ENCODE measurements at places on chromosomes 7 and 10.
A peak's percentile ranks its signal among the peaks of the same experiment; 100 is the strongest.

GRCh38 chr10:99435986-99436638 lies 5.7 kb upstream of the GOT1 start:
- peak; percentile 53 for DNase-seq

GRCh38 chr7:68176974-68177373 lies 1180.3 kb downstream of the TYW1 start:
- peak; percentile 46 for DNase-seq

DNA sequence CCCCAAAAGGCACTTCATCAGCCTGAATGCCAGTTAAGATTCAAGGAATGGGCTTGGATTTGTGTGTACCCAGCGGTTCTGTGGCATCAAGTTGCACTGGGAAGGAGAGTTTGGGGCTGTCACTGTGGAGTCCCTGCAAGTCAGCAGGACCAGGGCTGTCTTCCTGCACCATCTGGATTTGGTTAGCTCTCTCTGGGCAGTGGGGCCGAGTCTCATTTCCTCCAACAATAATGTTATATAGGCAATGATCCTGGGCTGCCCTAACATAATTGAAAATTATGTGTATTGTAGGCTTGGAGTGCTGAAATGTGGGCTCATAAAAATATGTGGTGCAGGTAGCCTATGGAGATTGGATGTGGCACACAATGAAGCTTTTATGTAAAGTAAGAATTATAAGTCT lies 87.2 kb downstream of the TCF7L2 start:
- no peak for DNase-seq

DNA sequence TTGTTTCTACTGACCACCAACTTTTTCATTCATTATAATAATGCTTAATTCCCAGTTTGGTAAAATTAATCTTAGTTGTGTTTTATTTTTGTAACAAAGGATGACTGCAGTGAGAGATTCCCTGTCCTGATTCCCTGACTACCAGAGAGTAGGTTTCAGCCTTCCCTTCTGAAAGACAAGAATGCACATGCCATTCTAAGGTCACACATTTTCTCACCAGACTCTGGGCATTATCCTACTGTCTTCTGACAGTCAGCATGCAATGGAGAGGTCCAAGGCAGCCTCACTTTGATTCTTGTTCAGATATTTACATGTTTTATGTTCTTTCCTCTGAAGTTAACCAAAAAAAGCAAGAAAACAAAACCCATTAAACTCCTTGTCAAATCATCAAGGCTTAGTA lies 372.7 kb upstream of the CDC14C start:
- no peak for DNase-seq

DNA sequence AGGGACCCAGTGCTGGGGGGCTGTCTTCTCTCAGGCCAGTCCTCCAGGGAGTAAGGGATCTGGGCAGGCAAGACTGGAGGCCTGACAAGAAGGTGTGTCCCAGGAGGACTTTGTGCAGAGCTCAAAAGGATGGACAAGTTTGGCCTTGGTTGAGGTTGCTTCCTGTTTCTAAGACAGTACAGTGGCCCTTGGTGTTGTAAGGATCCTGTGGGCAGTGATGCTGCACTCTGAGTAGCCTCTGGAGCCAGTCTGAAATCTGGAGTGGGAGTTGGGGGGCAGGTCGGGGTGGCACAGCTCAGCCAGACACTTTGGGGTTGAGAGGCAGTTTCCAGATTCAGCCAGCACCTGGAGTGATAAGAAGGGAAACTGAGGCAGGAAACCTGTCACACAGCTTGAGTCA lies 139.2 kb upstream of the ZMIZ1 start:
- DNase-seq: no peak

DNA sequence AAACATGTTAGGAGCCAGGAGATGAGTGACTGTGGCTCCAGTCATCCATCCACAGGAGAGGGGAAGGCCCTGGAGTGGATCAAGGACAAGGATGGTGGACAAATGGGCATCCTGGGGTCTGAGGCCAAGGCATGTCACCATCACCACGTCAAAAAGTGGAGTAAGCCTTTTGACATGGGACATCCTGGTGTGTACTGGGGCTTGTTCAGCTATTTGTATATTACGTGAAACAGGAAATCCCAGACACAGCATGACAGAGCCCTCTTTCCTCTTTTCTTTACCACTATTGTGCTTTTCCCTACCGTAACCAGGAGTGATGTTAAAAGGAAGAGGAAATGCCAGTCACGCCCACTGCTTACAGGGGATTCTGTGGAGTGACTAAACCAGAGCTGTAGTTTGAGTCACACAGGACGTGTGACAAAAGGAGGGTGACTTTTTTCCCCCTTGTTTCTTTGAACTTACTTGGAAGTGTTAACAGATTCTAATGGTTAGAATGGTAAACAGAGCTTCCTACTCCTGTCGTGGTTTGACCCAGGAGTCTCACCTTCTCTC lies 15.4 kb downstream of the ACSL5 start:
- DNase-seq: peak; percentile 35

GRCh38 chr7:47427051-47427643 lies 154.8 kb downstream of the TNS3 start:
- DNase-seq: no peak

GRCh38 chr10:130968511-130968910 lies 343.0 kb downstream of the TCERG1L start:
- no peak for DNase-seq

DNA sequence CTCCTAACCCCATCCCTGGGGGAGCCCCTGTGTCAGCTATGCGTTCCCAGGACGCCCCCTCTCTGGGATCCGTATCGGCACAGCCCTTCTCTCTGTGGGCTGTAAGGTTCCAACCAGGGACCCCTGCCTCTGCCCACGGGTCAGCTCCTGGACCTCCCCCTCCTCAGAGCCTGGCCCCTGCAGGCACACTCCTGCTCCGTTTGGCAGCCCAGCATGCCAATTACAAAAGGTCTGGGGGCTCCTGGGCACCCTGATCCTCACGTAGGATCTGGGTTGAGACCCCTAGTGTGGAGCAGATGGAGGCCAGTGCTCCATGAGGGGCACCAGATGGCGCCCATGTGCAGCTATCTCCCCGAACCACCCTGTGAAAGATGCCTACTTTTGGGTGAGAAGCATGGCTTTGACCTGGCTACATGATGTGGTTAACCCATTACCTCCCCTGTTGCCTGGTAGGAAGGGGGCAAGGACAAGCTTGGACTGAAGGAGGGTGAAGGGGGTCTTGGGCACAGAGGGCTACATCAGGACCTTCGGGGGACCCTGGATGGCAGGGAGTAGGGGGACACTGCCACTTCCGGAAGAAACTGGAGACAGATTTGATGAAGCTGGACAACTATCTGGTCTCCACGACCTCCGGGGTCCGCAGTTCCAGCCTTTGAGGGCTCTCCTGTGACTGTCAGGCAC lies 9.0 kb downstream of the TACR2 start:
- no peak for DNase-seq

- DNase-seq: no peak
Observed at GRCh38 chr7:159068893-159069448, 75.7 kb downstream of the VIPR2 start.

GRCh38 chr7:16982640-16983350 lies 101.0 kb upstream of the AGR3 start:
- peak; percentile 69 for DNase-seq

DNA sequence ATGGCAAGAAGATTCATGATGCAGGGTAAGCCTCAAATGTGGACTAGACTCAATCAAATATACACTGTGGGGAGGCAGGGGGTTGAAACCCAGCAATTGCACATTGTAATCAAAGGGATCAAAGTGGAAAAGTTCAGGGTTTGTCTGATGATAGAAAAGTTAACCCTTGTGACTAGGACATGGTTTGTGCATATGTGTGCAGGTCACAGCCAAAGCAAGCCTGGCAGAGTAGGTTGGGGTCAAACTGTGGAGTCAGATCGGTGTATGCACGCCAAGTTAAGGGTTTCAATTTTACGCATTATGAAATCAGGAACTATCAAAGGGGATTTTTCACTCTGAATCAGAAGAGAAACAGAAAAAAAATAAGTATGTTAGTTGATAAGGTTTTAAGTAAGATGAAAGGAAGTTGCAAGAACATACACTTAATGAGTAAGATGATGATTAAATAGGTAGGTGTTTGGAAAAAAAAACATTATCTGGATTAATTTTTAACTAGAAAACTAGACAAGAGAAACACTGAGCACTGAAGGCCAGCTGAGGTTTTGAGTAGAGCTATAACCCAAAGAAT lies 188.3 kb downstream of the DGKB start:
- no peak for DNase-seq

DNA sequence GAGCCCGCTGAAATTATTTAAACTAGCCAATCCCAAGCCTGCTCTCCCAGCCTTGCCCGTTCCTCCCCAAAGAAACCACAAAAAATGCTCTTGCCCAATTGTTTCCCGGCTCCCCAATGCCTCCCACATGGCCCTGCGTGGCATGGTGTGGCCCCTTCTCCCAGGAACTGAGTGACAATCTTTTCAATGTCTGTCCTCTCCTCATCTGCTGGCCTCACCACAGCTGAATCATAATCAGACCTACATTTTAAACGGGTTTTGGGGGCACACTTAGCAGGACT lies 201.5 kb downstream of the PRPF18 start:
- DNase-seq: no peak

- DNase-seq: no peak
Observed at GRCh38 chr7:118846977-118847376, 622.5 kb downstream of the ANKRD7 start.

GRCh38 chr7:110061387-110061786 lies 1029.5 kb upstream of the LRRN3 start:
- no peak for DNase-seq

DNA sequence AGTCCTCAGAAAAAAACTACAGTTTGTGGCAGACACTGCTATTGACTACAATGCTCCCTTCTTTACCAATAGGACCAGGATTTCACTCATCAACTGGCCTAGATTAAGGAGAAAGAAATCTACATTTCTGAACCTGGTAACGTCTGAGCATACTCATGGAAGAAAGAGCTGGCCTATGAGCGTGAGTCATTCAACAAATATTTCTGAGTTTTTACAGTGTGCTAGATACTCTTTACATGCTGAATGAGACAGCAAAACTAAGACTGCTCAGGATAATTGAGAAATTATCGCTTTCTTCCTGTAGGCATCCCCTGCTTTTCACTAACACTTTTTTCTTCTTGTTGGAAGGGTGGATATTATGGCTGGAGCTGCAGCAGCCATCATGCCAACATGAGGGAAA lies 609.7 kb downstream of the TNS3 start:
- DNase-seq: peak; percentile 80

DNA sequence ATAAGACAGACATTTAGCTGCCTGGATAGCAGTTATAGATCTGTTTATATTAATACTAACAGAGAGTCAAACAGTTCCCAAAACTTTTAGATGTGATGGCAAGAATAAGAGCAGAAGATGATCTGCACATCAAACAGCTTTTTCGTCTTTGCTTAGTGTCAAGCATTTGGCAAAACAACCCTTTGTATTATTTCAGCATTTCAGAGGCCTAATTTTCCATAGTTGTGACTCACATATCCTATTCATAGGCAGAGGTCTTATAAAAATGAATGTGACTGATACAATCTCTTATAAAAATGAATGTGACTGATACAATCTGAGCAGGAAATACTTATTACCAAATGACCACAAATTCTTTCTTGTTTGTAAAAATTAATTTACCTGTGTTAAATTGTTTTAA lies 71.2 kb downstream of the LRRTM3 start:
- DNase-seq: no peak

GRCh38 chr10:71432956-71433767 lies 36.4 kb downstream of the CDH23 start:
- no peak for DNase-seq

DNA sequence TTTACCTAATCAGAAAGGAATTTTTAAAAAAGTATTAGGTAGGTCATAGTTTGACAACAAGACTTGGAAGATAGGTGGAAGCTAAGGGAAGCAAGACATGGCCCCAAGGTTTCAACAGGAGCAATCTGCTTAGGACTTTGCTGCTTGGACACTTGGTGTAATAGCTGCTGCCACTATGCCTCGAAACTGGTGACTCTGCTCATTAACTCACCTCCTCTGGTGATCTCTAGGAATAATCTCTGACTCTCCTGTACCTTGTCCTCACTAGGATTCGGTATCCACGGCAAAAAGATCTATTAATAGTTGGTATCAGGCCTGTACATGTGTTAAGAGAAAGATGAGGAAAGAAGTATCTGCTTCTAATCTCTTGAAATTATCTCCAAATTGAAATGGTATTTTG lies 53.1 kb downstream of the PTEN start:
- DNase-seq: no peak

DNA sequence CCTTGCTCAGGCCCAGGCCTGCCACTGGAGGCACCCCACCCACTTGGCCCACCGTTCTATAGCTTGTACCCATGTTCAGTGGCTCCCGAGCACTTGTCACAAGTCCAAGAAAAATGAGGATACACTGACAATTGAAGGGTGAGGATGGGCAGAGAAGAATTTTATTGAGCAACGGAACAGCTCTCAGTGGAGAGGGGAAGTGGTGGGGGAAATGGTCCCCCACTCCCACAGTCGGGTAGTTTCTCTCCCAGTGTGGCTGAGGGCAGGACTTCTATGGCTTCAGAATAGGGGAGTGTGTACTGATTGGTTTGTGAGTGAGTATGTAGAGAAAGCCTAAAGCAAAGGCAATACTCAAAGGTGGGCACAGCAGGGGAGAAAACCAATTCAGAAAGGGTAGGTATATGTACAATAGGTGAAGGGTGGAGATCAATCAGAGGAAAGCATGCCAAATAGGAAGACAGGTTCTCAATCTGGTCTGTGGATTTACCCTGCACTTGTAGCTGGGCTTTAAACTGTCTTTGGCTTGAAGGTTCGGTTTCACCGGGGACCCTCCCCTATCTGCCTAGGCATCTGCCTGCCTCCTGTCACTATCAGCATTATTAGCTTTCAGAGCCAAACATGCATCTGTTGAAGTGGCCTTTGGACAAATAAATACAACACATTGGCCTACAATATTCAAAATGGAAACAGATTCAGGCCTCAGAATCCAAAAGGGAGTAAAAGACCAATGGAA lies 8.9 kb upstream of the TSPAN13 start:
- DNase-seq: no peak

DNA sequence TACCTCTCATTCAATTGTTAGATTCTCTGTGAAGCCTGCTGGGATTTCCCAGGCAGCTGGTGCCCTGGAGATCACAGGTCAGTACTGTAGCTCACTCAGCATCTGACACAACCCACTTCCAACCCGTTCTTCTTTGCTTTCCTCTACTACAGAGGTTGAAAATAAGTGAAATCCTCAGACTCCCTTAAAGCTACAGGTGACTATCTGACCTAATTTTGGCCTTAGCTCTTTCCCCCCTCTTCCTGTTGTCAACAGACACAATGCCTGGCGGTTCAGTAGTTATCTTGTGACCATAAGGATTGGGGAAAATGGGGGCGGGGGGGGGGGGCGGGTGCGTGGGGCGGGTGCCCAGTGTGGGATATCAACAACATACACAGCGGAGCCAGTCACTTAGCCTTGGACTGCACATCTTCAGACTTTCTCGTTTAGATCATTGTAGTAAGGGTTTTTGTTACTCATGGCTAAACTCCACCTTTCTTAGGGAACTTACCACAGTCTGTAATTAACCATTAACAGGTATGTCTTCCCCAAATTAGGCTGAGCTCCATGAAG lies 37.8 kb downstream of the MTPN start:
- no peak for DNase-seq

DNA sequence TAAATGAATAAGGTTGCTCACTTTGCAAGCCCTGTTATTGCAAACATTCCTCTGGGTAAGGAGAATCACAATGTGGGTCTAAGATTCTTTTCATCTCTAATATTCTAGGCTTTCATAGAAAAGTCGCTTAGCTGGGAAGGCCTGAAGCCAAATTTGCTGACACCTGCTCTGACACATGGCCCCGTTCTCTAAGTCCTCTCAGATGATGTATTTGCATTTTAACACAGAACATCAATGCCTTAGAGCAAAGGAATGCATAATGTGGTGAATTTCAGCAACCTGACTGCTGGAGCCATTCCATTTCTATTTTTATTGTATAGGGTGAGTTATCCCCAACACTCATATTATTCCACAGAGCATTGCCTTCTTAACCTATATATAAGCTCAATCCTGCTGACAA lies 682.1 kb upstream of the NRP1 start:
- no peak for DNase-seq

Data from astrocyte of the spinal cord (primary cell).